ENCODE measurements at places on chromosomes 5 and 9. TPM values are rescaled to one million over a fixed set of nuclear protein-coding genes. Genes with fewer than 3 reads are reported as not detected.
A peak's percentile ranks its signal among the peaks of the same experiment; 100 is the strongest.

ZSWIM6 gene
- polyA plus RNA-seq = 29.5 TPM

PCDHGB7 gene
- polyA plus RNA-seq = 12.4 TPM

ANKRD18A gene
- 3.5 TPM for polyA plus RNA-seq

- DNase-seq = no peak
Measured at GRCh38 chr5:97666783-97667182, 483.7 kb upstream of the RIOK2 start.

DNA sequence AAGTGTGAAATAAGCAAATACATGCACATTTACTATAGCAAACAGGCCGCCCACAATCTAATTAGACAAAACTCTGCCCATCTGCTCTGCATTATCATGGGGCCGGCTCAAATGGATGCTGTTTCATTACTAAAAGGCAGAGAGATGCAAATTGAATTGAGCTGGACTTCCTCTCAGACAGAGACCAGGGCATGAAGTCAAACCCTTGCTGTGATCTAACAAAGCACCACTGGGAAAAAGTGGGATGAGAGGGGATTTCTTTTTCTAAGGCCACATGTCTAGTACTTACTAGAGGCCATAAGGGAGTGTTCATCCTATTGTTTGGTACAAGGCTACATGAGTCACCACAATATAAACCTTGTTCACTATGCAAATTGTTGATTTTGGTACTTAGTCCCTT is 614.7 kb downstream of the ISL1 start:
- no peak for DNase-seq

GLDC gene
- polyA plus RNA-seq = 21.4 TPM

- DNase-seq = no peak
Measured at GRCh38 chr5:172586125-172587060, 54.7 kb upstream of the NEURL1B start.

ADAMTS6 gene
- polyA plus RNA-seq = 2.0 TPM

GRCh38 chr9:38041564-38042243 is 27.3 kb downstream of the SHB start:
- DNase-seq = no peak

DNA sequence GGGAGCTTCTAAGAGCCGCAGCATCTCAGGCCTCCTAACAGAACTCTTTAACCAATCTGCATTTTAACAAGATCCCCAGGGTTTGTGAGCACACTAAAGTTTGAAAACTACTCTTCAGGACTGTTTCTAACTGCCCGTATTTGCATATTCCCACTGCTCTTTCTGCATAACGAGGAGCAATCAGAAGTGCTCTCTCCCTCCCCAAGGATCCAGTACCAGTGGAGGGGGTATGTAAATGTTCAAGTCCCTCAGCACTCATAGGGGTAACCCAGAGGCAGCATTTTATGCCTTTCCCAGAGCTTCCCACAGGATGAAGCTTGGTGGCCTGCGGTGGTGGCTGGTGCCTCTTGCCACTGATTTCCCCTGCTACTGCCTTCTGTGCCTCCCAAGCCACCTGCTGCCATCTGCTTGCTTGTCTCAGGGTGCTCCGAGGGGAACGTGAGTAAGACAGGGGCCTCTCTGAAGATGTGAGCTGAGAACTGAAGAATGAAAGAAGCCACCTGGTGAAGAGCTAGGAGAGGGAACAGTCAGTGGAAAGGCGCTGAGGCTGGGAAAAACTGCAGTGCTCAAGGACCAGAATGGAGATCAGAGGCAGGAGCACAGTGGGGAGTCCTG is 30.0 kb upstream of the PPP1R2B start:
- DNase-seq = no peak

DNA sequence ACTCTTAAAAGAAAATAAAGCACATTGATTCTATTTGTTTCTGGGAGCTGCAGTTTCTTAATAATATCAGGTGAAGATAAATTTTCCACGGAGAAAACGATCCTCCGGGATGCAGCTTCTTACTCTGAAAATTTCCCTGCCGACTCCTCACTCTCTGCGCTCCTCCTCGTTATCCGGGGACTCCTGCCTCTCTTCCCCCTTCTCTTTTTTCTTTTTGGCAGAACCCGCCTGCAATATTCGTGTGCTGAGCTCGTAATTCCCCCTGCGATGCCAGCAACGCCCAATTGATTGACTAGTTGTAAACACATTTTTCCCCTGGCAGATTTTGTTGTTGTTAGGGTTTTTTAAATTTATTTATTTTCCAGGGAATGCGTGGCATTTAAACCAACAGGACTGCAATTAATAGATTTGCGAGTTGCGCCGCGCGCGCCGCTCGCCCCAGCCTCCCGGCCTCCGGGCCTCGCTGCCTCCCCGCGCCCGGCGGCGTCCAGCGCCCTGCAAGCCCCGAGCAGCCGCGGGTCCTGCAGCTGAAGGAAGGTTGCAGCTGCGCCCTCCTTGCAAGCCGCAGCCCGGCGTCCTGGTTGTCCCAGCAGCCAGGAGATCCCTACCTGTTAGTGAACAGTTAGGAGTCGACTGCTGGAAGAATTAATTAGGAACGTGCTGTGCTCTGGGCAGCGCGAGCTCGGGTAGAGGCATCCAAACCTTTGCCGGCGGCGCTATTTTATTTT is 2.2 kb downstream of the NTNG2 start:
- no peak for DNase-seq

GRCh38 chr5:67120032-67120431 is 76.6 kb downstream of the CD180 start:
- DNase-seq = no peak

ARAP3 gene
- polyA plus RNA-seq = 17.1 TPM

GRCh38 chr5:23001120-23001519 is 148.0 kb upstream of the CDH12 start:
- no peak for DNase-seq

- DNase-seq = no peak
Measured at GRCh38 chr5:129027260-129027659, 62.0 kb downstream of the SLC27A6 start.

GRCh38 chr9:115300874-115301273 is 182.9 kb upstream of the TNC start:
- DNase-seq = no peak

GADD45G gene
- 2.5 TPM for polyA plus RNA-seq

- DNase-seq = no peak
Measured at GRCh38 chr9:97668485-97668884, 28.7 kb downstream of the XPA start.

DMRT3 gene
- polyA plus RNA-seq = 1.6 TPM

C9 gene
- 0.79 TPM for polyA plus RNA-seq

SLC6A19 gene
- 55.8 TPM for polyA plus RNA-seq

ALDH7A1 gene
- polyA plus RNA-seq = 172 TPM

- DNase-seq = no peak
Measured at GRCh38 chr9:86020731-86021130, 78.6 kb downstream of the GOLM1 start.

DNA sequence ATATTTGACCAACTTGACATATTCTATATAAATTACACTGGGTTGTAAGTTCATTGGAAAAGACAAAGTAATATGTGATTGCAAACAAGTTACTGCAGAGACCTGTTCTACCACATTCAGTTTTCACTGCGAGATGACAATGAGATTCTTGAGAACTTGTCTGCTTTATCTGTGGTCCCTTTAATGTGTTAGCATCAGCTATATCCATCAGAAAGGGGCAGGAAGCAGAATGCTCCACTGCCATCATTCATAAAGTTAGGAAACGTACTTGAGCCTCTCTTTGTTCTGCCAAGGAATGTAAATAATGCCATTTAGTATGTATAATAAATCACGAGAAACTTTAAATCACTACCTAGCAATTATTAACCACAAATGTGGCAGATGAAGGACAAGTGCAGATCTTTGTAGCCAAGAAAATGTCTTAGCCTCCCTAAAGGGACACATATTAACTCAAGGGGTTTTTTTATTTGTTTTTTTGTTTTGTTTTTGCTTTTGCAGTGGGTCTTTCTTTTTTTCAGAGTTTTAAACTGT is 59.4 kb downstream of the GIN1 start:
- peak; percentile 8 for DNase-seq

DNA sequence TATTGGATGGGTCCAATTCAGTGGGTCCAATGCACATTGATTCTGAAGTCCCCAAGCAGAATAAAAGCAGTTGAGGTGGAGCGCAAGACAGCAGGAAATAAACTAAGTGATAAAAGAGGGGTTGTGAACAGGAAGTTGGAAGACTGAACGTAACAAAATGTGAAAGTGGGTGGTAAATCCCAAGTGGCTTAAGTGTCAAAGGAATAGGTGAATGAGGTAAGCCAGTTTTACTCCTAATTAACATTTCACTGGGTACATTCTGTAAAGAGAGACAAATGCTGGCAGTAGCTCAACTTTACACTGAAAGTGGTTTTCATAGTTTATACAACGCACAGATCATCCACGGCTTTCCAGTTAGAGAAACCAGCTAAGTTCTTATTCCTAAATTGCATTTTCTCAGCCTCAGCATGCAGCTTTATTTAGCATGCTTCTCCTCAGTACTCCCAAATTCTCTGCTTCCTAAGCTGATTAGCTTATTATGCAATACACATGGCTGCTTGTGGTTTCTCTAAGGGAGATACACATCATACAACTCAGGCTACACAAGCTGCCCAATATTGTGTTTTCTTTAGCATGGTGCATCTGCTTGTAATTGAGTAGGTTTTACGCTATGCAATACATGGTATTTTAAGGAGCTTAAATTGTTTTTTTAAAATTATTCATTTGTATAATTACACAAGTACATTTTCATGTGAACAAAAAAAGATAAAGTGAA is 34.2 kb upstream of the HSD17B4 start:
- DNase-seq = no peak

DNA sequence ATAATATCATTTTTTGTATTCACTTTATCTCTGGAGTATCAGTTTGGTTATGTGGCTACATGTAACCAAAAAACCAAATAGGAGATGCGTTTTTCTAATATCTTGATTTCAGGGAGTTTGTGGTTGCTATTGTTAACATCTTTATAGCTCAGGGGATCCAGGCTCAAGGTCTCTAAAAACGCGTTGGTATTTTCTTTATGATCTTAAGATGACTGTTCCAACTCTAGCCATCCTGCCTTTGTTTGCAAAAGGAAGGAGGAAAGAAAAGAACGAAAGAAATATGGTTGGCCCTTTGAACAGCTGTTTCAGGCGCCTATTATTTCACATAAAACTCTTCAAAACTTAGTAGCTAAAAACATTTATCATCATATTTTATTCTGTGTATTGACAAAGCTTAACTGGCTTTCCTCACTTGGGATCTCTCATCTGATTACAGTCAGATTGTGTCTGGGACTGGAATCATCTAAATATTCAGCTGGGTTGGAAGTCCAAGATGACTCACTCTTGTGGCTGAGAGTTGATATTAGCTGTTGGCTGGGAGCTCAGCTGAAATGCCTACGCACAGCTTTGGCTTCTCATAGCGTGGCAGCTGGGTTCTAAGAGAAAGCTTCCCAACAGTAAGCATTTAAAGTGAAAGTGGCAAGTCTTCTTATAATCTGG is 60.1 kb downstream of the FAM174A start:
- DNase-seq = no peak

DNA sequence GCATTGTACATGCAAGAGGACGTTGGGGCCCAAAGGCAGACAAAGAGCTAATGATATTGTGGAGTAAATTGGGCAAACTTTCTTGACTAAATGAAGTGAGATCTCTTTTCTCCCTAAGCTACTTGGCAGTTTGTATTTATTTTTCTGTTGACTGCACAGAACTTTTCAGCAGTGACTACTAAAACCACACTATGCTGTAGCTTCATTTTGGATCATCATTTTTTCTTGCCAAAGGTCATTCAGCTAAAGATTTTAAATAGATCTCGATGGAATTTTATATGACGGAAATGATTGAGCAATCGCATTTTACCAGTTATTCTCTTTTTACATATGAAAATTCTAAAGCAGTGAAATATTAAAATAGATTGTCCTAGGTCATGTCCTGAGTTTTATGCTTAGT is 286.1 kb upstream of the ACTBL2 start:
- DNase-seq = no peak

DNA sequence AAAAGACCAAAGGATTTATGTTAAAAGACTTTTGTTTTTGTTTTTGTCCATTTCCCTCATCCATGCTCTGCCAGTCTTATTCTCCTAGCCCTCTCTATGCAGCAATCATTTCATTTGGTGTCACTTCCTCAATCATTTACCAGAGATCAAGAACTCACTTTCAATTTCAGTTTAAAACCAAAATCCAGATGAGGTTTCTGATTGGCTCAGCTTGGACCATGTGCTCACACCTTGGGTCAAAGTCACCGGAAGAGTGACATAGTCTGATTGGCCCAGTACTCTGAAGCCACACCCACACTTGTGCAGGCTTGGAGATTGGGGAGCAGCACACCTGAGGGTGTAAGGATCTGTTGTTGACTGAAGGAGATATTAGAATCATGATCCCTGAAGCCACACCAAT is 79.6 kb downstream of the TLR4 start:
- no peak for DNase-seq

PITX1 gene
- not detected for polyA plus RNA-seq

SMIM33 gene
- polyA plus RNA-seq = not detected

DNA sequence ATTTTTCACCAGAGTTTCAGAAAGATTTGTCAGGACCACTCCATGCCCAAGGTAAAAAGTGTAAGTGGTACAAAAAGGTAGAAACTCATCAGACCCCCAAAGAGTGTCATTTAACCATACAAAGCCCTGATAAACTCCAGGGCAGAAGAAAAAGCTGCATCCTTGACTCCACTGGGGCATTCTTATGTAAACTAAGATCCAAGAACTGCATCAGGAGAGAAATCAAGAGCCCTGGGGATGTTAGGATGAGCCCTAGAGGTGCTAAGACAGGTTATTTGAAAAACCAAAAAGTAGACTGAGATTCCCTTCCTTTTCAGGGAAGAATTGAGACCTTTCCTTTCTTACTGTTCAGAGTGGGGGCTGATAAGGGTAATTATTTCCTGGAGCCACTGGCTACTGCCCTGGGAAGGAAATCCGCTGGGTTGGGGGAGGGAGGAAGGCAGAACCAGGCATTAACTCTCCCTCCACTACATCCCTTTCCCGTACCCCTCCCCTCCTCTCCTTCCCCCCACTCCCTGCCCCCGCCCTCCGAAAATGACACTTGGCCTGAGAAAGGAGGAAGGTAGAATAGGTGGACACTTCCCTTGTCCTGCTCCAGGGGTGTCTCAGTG is 54.7 kb downstream of the FXN start:
- no peak for DNase-seq

All from right renal cortex interstitium (tissue), 3 donors.